ENCODE measurements at places on chromosomes 11 and 22.

DNA sequence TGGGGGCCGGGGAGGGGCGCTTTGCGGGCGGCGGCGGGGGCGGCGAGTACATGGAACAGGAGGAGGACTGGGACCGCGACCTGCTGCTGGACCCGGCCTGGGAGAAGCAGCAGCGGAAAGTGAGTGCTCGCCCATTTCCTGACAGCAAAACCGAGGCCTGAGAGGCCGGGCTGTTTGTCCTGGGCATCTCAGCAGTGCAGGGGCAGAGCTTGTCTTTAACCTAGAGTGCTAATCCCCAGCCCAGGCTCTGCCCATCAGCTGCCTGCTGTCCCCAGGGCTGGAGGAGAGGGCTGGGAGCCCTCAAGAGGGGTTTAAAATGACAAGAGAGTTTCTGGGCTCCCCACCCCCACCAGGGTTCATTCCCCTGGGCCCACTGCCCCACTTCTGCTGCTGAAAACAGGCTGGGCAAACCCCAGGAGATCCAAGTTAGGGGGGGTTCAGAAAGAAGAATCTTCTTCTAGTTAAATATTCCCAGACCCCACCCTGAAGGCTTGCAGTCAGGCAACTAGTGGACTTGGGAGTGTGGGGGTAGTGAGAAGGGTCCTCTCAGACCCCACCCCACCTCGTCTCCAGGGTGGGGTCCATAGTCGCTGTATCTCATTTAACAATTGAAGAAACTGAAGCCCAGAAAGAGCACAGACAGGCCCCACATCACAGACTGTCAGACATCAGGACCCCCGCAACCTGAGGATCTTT lies 411 bp downstream of the ACTN3 start:
- DNase-seq, result no peak

DNA sequence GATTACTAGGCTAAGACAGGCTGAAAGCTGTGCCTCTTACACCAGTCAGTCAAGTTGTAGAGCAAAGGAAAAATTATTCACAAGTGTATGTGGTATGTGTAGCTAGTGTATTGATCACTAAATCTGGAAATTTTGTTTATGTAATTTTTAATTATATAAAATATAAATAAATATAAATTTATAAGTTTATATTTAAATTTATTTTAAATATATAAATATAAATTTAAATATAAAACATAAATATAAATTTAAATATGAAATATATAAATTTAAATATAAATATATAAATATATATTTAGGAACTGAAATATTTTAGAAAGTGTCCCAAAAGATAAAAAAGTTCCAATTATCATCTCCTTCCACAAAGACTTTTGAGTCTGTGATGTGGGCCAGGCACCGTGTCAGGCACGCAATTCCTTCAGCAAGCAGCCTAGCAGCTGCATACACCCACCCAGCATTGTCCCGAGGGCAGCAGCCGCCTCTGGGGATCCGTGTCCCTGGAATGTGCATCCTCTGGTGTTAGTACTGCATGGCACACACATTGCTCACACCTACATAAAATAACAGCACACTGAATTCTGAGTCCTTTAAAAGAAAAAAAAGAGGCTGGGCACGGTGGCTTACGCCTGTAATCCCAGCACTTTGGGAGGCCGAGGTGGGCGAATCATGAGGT lies 1098.0 kb downstream of the BRD1 start:
- DNase-seq, result no peak

- DNase-seq, result no peak
These were observed 35.0 kb downstream of the TBX1 start for GRCh38 chr22:19795617-19796008.

DNA sequence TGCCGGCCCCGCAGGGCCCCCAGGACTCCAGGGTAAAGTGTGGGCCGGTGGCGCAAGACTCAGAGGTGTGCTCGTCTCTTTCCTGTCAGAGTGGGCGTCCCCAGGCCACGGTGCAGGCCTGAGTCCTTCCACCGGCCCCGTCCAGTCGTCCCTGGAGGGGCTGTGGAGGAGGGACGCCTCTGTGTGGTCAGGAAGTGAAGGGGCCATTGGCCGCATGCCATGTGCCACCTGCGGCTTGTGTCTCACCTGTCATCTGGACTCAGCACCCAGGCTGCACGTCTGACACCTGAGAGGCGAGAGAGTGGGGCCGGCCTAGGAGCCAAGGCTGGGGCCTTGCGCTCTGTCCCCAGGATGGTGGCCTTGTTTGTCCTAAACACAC lies 25.2 kb downstream of the MUC6 start:
- no peak for DNase-seq

DNA sequence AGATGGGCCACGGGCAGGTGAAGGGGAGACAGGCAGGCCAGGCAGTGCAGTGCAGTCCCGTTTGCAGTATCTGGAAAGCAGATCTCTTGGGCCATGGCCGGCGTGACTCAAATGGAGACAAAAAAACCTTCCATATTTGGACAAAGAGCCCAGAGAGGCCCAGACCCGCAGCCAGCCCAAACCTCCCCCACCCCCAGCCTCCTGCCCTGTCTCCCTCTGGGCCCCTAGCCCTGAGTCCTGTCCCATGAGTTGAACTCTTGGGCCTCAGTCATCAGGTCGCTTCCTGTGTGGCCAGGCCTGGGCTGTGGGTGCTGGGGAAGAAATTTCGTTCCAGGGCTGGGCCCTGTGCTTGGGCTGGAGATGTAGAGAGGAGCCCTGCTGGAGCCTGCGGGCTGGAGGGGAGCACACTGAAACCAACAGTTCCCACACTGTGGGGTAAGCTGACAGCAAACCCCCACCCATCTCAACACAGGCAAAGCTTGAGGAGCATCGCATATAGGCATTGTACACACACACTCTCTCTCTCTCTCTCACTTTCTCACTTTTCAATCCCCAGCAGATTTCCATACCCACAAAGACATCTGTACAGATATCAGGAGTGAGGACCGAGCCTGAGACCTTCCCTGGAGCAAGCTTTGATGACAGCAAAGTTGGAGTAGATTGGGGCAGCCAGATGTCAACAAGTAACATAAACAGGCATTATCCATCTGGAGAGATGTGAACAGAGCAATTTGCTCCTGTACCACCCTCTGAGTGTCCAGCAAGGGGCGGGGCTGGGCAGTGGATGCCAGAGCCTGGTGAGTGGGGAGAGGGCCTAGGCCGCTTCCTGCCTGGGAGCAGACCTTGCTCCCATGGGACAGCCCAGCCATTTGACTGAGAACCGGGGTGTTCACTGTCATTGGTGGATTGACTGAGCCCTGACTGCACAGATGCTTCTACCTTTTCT lies 17.2 kb downstream of the ARHGEF17 start:
- no peak for DNase-seq

- no peak for DNase-seq
These were observed 112.7 kb downstream of the ZBTB16 start for GRCh38 chr11:114172055-114172861.

GRCh38 chr22:41383085-41383484 lies 1.3 kb downstream of the TEF start:
- no peak for DNase-seq

DNA sequence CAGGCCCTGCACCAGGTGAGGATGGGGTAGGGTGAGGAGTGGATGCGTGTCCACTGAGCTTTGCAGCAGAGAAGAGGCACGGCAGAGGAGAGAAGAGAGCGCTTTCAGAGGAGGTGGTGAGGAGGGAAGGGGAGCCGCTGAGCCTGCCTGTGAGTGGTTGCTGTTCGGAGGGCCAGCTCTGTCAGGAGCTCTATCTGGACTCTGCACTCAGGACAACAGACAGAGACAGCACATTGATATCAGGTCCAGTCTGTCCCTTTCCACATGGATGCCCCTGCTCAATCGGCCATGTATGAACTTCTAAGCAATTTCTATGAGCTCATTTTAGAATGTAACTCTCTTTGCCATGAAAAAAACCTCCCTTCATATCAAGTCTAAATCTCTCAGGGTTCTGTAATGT lies 158.6 kb downstream of the KIRREL3 start:
- DNase-seq, result no peak

GRCh38 chr11:9138612-9139579 lies 47.5 kb upstream of the SCUBE2 start:
- DNase-seq, result no peak

DNA sequence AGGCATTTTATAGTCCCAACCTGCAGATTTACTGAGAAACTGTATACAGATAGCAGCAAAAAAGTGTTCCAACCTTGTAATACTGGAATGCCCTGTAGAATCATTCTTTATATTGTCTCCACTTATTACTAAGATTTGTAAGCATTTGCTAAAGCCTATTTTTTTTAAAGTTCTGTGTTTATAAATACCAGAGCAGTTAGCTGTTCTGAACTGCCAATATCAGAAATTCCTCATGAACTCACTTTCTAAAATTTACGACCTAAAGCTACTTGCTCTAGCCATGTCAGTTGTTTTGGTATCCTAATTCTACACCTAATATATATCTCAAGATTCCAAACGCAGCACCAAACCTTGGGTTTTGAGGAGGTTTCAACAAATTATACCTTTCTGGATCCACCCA lies 103.2 kb downstream of the C11orf65 start:
- DNase-seq, result no peak

GRCh38 chr11:68828155-68828931 lies 13.4 kb downstream of the CPT1A start:
- peak; percentile 92 for DNase-seq

DNA sequence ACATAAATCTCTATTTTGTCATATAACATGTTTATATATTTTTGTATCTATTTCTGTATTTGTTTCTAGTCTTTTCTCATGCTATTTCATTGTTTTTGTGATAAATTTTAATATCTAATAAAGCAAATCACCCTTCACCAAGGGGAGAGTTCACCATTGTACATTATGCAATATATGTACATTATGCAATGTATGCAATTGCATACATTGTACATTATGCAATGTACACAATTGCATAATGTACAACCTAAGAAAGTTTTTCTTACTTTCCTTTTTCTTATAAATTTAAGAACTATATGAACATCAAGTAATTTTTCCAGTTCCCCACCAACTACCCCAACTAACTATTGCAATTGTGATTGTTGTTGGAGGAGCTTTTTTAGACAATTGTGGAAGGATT lies 44.1 kb upstream of the GLYATL2 start:
- no peak for DNase-seq

GRCh38 chr11:134973801-134974200 lies 561.8 kb upstream of the B3GAT1 start:
- DNase-seq, result no peak

DNA sequence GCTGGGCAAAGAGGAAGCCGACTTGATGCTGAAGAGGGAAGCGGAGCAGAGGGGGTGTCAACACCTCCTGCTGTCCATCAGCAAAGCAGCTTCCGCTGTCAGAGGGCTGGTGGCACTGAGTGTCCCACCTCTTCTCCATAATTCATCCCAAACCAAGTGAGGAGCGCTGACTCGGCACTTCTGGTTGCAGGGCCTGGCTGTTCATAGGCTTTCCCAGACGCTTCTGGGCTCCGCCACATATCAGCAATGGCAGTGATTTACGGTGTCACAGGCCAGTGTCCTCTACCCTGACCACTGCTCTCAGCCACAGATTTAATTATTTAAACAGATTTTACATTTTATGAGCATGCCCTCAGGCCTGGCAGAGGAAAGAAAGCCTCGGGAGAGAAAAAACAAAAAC lies 70.1 kb upstream of the TENM4 start:
- no peak for DNase-seq

- no peak for DNase-seq
These were observed 16.2 kb upstream of the SHANK3 start for GRCh38 chr22:50656122-50657070.

- DNase-seq, result no peak
These were observed 606.0 kb downstream of the BUD13 start for GRCh38 chr11:116166573-116167465.

- DNase-seq, result no peak
These were observed 32.5 kb downstream of the LMO1 start for GRCh38 chr11:8230921-8231847.

DNA sequence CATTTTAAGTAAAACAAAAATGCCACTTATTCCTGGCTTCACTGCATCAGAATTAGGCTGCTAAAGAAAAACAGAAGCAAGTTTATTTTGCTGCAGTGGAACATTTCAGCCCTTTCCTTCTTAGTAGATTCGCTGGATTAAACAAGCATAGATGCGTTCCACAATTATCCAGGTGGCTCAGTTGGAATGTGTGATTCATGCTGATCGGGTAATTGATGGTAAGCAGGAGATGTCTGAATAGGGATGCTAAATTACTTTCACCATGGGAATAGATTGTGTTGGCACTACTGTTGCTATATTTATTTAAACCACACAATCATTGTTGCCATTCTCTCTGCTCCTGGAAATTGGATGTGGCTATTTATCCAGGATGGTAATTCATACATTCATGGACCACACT lies 440.1 kb upstream of the DDI1 start:
- DNase-seq, result no peak

DNA sequence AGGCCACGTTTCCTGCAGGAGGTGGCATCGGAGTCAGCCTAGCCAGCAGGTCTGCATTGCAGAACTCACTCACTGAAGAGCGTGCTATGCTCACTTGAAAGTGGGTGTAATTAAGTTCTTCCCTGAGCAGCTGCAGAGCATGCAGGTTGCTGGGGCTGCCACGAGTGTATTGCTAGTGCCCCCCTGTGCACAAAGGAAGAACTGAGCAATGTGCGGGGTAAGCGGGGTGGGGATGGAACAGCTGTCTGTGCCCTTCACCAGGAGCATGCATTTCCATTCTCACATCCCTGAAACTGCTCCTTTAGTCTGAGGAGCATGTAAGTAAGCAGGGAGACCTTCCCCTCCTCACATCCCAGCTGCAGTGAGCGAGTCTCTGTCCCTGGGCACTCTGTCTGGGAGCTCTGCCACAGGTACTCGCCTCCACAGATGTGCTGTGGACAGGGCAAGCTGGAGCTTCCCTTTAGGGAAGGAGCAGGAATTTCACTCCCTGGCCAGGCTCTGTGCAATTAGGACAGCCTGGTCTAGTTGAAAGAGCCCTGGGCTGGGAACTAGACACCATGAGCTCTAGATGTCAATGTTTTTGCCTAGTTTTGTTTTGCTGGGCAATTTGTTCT lies 1031.8 kb downstream of the NTM start:
- DNase-seq, result no peak

DNA sequence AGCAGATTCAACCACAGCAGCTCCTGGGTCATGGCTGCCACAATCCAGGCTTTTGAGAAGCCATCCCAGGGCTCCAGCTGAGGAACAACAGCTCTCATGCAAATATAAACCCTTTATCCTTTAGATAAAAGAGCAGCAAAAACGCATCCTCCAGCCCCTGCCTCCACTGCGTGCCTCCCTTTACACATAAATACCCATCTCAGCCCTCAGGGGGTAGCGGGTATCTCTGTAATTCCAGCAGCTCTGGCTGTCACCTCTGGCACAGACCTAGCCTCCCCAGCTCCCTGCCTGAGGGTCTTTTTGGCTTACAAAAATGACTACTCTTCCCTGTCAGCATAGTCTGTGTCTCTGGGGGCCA lies 21.6 kb downstream of the LMO1 start:
- no peak for DNase-seq

DNA sequence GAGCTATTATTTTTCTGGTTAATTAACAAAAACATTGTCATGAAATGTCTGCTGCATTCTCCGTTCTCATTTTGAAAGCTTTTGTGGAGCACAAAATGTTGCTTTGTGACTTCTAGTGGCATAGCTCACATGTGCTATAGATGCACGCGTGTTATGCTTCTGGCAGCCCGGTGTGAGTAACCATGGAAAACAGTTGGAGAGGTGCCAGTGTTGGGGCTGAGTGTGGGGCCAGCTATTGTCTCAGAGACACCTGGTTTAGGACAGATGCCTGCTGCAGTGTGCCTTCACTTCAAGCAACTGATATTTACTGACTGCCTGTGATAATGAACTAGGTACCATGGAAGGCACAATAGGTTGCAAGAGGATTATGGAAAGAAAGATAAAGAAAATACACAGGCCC lies 760.6 kb downstream of the NTM start:
- DNase-seq, result no peak

GRCh38 chr11:78645226-78646202 lies 70.8 kb upstream of the NARS2 start:
- DNase-seq, result peak; percentile 42
